ENCODE measurements at places on chromosomes 7 and 10.

DNA sequence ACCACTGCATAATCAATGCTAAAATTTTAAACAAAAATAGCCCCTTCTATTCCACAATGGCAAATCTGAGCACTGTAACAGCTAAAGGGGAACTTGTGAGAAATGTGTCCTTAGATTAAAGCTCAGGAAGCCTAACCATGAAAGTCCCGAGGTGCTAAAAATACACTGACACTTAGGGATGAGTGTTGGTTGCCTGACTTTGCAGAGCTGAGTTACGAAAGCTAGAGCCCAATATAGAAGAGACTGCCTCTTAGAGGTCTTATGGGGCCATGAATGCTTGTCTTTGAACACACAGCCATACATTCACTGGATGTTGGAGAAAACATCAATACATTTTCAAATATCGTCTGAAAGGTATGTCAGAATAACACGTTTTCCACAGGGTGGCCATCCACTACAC lies 209.7 kb downstream of the LHFPL3 start:
- DNase-seq, result no peak

- no peak for DNase-seq
Observed at GRCh38 chr7:47568547-47568946, 13.4 kb downstream of the TNS3 start.

DNA sequence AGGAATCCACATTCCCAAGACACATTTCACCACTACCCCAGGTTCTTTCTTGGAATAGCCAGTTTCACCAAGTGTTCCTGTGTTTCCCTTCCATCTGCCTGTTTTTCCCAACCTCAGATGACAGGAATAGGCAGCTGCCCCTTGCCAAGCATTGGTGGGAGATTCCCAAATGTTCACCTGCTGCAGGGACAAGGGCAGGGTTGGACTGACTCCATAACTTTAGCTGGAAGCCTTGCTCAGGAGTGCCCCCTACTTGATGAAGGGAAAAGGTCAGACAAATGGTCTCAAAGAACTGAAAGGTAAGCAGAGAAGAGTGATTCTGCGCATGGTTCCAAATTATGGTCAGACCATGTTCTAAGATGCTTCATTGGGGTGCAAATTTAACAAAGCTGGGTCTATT lies 45.1 kb upstream of the LYZL1 start:
- DNase-seq, result no peak

GRCh38 chr7:12146813-12147212 lies 64.3 kb upstream of the TMEM106B start:
- DNase-seq, result no peak

- DNase-seq, result no peak
Observed at GRCh38 chr7:22220941-22221340, 136.0 kb downstream of the RAPGEF5 start.

GRCh38 chr10:100998183-100998990 lies 1.2 kb upstream of the LZTS2 start:
- DNase-seq, result peak; percentile 62

- DNase-seq, result no peak
Observed at GRCh38 chr10:5840314-5841307, 27.4 kb upstream of the GDI2 start.

GRCh38 chr7:101212014-101212413 lies 5.4 kb downstream of the PLOD3 start:
- DNase-seq, result no peak

GRCh38 chr7:77188731-77189437 lies 10.7 kb downstream of the FGL2 start:
- DNase-seq, result no peak

GRCh38 chr10:60292998-60293397 lies 96.7 kb downstream of the ANK3 start:
- DNase-seq, result no peak

GRCh38 chr7:69765879-69766278 lies 167.6 kb downstream of the AUTS2 start:
- DNase-seq, result no peak

DNA sequence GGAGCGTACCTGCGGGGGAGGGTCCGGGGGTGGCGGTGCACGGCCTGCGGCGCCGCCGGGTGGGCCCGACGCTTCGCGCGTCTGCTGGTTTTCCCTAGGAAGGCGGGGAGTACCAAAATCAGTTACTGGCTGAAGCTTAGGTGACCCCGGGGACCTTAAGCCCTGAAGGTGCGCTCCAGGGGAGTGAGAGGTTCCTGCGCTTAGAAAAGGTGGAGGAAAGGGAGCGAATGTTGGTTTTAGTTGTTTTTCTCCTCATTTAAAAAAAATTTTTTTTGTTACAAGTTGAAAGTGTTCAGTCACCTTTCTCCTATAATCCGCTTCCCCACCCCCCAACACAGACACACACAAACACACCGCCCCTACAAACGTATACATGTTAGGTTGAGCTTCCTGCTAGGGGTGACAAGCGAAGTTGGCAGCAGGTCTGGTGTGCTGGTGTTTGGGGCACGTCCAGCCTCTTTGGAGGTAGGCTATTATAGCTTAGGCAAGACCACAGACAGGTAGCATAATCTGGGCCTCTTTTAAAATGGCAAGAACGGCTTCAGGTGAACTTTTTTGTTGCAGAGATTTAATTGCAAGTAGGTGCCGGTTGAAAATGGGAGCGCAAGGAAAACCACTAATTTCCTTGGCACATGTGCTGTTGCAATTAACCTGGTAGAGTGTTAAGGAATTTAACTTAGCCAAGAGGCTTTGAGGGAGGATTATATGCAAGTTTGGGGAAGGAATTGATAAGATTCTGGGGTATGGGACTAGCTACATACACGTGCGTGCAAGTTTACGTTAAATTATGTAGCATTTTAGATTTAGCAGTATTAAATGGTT lies 945 bp downstream of the ADD3 start:
- peak; percentile 24 for DNase-seq

DNA sequence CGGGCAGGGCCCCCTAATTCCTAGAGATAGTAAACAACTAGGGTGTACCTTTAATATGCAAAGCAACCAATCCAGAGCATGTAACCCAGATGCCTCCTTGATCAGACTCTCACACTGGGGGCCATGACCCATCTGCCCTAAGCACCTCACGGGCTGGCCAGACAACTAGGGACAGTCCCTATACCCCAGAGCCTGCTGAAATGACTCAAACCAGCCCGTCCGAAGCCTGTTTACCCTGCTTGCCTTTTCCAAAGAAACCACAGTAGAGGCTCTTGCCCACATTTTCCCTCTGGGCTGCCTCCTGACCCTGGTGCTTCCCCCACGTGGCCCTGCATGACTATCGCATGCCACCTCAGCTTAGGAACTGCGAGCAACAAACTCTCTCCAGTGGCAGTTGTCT lies 46.2 kb downstream of the RGS10 start:
- DNase-seq, result no peak

DNA sequence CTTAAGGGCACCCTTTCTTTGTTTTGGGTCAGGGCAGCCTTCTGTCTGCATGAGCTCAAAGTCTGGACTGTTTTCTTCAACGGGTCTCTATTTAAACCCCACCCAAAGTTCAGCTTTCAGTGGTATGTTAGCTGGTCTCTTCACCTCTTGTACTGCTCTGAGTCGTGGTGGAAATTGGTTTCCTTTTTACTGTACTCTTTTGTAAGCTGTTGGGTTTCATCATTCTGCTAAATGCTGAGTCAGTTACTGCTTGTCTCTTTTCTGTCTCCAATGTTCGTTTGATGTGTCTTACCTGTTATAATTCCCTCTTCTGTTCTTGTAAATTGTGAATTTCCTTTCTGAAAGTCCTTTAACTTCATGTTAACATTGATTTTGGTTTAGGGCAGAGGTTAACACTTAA lies 64.1 kb upstream of the MALRD1 start:
- DNase-seq, result no peak

- no peak for DNase-seq
Observed at GRCh38 chr10:88946965-88947590, 5.5 kb downstream of the ACTA2 start.

GRCh38 chr10:97016728-97017473 lies 168.9 kb downstream of the SLIT1 start:
- DNase-seq, result no peak

DNA sequence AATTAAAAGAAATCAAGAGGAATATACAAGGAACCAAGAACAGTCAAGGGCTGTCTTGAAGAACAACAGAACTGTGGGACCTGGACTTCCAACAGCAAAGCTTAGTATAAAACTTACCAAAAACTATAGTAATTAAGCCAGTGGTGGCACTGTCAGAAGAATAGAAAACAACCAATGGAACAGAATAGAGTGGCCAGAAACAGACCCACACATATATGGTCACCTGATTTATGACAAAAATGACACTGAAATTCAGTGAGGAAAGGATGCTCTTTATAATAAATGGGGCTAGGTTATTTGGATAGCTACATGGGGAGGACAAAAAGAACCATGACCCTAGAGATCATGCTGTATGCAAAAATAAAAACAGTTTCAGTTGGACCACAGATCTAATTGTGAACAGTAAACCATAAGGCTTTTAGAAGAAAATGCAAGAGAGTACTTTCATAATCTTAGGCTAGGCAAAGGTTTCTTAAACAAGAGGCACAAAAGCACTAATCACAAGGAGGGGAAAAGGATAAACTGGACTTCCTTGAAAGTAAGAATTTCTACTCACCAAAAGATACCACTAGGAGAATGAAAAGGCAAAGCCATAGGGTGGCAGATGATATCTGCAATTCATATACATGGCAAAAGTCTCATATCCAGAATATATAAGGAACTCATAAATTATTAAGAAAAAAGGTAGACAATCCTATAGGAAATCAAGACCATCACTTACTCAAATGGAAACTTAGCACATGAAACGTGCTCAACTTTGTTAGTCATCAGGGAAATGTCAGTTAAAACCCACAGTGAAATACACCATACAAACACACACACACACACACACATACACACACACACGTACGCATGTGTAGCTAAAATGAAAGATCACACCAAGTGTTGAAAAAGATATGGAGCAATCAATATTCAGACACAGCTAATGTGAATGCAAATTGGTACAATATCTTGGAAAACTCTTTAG lies 20.8 kb downstream of the HYCC1 start:
- DNase-seq, result no peak

DNA sequence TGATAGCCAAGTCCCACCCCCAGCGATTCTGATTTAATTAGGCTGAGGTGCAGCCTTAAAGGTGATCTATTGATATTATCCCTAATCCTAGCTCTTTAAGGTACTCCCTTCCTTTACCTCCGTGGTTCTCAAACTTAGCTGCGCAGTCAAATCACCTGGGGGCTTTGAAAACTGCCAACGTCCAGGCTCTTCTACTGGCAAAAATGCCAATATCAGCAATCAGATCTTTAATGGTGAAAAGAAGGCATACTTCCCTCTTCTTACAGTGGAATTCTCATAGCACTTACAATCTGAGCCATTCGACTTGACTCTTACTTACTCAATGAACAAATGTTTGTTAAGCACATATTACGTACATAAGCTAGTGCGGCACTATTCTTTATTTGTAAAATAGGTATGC lies 704 bp upstream of the SLC35B4 start:
- no peak for DNase-seq

GRCh38 chr10:126504063-126504760 lies 115.9 kb upstream of the ADAM12 start:
- DNase-seq, result no peak

DNA sequence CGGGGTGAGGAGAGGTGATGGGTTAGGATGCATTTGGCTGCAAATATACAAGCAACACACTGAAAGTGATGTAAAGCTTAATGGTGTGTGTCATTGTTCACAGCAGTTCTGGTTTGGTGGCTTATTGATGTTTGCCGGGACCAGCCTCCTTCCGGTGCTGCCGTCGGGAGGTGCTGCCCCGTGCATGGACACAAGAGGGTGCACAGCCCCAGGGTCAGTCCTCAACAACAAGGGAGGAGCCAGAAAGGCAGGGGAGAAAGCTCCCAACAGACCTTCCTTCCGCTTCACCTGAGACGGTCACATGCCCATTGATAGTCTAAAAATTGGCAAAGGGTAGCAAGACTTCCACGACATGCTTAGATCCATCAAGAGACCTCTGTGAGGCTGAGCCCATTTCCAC lies 9.5 kb downstream of the RNF32 start:
- no peak for DNase-seq

DNA sequence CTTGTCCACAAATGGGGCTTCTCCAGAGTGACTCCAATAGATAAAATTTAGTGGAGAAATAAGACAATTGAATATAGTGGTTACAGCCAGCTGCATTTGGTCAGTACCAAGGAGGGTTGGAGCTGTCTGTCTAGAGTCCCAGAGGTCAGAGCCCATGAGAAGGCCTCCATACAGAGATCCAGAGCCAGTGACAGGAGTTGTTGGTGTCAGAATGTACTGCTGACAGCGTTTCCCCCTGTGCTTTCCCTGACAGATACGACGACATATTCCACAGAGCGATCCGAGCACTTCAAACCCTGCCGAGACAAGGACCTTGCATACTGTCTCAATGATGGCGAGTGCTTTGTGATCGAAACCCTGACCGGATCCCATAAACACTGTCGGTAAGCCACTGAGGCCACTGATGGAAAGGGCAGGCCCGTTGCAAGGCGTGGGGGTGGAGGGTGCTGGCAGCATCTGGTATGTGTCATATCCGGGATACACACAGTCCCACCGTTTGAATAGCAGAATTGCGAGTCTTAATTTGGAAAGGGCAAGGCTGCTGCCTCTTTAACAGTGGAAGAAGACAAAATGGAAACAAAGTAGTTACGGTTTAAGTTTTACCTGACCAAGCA lies 483.6 kb downstream of the NRG3 start:
- no peak for DNase-seq

GRCh38 chr7:55063061-55063460 lies 44.2 kb downstream of the EGFR start:
- no peak for DNase-seq

GRCh38 chr7:12685550-12685949 lies 1.9 kb upstream of the ARL4A start:
- DNase-seq, result no peak

GRCh38 chr10:113228530-113228929 lies 278.5 kb downstream of the TCF7L2 start:
- DNase-seq, result no peak

DNA sequence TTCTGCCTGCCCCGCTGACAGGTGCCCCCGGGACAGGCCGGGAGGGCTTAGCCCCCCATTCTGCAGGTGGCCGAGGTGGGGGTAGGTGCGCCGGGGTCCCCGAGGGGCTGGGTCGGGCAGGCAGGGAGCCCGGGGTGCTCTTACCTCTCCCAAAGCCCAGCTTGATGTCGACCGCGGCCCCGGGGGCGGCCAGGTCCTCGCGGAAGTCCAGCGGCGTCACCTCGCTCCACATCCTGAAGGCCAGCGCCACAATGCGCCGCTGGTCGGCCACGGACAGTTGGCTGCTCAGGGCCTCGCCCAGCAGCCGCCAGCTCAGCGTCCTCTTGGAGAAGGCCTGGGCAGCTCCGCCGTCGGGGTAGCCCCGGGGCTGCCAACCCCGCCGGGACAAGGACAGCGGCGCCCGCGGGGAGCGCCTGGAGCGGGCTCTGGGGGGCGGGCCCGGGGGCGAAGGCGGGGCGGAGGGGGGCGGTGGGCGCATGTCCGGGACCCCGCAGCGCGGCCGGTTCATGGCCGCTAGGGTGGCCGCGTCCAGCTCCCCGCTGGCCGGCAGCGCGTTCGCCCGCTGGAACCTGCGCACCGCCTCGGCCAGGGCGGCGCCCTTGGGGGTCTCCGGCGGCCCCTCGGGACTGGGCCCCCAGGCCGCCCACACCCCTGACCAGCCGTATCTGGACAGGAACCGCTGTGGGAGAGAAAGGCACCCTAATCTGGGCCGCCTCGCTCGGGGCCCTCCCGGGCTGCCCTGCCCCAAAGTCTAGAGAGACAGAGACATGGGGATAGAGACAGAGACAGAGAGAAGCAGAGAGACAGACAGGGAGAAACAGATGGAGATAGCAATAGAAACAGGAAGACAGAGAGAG lies 1.7 kb downstream of the MMP21 start:
- DNase-seq, result no peak

All from stimulated activated CD4-positive, alpha-beta T cell treated with anti-CD3 and anti-CD28 coated beads, Interleukin-12 subunit alpha, Interleukin-12 subunit beta, amount 100 ng/mL, for 4 hours (primary cell).